ENCODE measurements at places on chromosomes 7 and 10.

- no peak for DNase-seq
Measured at GRCh38 chr10:5970527-5970926, 6.8 kb downstream of the IL15RA start.

GRCh38 chr10:6813306-6813705, 233.2 kb upstream of the PRKCQ start:
- no peak for DNase-seq

GRCh38 chr7:158588878-158589442, 1.3 kb upstream of the PTPRN2 start:
- no peak for DNase-seq

DNA sequence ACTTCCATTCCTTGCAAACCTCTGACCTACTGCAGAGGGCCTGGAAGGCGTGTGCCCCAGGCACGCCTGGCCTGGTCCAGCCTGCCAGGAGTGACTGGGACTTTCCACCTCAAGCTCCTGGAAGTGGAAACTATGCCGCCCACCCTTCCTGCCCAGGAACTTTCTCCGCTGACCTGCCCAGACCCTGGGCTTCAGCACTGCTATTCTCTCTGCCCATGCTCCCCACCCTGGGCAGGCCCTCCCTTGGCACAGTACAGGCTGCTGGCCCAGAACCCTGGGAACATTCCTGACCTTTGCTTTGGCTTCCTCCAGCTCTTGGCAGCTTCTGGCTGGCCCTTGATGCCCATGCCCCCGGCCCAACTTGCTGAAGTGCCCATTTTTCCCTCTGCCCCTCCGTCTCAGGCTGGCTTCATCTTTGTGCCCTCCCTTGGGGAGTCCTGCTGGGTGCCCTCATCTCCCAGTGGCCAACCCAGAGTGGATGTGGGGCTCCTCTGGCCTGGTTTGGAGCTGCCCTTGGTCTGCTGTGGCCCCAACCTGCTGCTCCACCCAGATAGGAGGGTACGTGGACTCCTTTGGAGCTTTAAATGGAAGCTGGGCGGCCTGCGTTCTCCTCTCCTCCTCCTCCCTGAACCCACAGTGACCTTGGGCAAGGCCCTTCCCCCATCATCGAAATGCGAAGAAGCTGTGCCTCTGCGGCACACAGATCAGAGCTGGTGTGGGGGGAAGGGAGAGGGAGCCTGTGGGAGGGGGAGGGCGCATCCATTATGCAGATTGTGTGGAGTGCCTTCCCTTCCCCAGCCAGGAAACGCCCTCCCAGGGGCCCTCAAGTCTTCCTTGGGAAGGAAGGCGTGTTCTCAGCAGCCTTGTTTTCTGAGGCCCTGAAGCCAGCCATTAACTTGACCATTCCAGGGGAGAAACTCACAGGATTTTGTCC, 3.4 kb downstream of the MMRN2 start:
- DNase-seq, result no peak

- no peak for DNase-seq
Measured at GRCh38 chr7:112622159-112622715, 141.4 kb downstream of the LSMEM1 start.
